Fibroblast of skin of left quadriceps (primary cell): ENCODE measurements at places on chromosomes 6 and 20.

- no peak for DNase-seq
Measured at GRCh38 chr6:100417036-100417435, 47.7 kb downstream of the SIM1 start.

GRCh38 chr6:36703982-36704381 lies 6.4 kb downstream of the RAB44 start:
- DNase-seq = no peak

- no peak for DNase-seq
Measured at GRCh38 chr6:110340392-110340965, 17.7 kb downstream of the METTL24 start.

DNA sequence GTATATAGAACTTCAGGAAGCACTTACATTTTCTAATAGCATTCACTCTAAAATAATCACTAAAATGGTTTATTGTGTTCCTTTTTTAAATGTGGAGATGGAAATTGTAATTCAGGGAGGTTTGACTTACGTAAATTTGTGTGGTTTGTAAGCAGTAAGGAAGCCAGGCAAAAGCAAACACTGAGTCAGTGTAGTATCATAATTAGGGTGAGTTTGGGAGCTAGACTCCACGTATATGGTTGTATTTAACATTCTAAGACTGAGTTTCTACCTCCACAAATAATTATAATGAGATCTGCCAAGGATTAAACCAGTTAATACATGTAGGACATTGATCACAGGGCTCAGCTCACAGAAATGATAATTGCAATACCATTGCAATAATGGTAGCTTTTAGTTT lies 425.5 kb downstream of the CBLN4 start:
- DNase-seq = no peak

DNA sequence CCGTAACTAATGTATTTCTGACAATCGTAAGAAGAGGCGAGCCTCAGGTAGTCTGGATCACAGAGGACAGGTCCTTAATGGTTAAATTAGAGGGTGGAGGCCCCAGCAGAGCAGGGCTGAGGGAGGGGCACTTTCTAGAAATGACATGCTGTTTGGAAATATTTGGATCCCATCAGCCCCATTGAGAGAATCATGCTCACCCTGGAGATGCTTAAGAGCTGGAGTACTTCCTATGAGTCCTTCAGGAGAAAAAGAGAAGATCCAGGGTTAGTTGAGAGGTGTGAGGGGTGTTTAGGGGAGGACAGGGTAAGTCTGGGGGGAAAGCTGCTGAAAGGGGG lies 123.0 kb downstream of the TCP11 start:
- DNase-seq = no peak
